ENCODE measurements at places on chromosomes 3 and 15.
A peak's percentile ranks its signal among the peaks of the same experiment; 100 is the strongest.

DNA sequence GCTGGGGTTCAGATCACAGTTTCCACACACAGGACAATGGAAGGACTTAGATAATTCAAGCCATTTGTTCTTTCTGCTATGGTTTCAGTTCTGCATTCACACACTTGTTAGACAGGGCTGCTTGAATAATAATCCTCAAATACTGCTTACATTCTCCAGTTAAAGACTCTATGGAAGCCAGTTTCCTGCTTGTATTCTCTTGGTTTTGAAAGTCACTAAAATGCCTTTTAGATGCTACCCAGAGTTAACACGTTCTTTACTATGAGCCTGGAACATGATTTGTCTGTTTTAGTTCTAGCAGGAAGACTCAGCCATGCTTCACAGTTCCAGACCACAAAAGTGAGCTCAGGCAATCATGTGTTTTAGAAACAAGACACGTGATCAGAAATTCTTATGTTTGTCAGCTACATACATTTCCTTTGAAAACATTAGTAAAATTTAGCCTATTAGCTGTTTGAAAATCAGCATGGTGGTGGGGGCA is 152.4 kb downstream of the LEKR1 start:
- peak; percentile 24 for DNase-seq

GRCh38 chr15:92677999-92678398 is 22.4 kb upstream of the FAM174B start:
- no peak for DNase-seq

GRCh38 chr15:65326117-65326526 is 21.6 kb downstream of the RNU5B-1 start:
- DNase-seq, result no peak

- DNase-seq, result peak; percentile 70
These were observed 173.6 kb downstream of the KLHL25 start for GRCh38 chr15:85621094-85621493.

All from AG10803 (cell line).